Stimulated activated CD4-positive, alpha-beta T cell treated with anti-CD3 and anti-CD28 coated beads, Interleukin-4, amount 100 ng/mL, for 4 hours (primary cell): ENCODE measurements at places on chromosomes 5 and 9.

DNA sequence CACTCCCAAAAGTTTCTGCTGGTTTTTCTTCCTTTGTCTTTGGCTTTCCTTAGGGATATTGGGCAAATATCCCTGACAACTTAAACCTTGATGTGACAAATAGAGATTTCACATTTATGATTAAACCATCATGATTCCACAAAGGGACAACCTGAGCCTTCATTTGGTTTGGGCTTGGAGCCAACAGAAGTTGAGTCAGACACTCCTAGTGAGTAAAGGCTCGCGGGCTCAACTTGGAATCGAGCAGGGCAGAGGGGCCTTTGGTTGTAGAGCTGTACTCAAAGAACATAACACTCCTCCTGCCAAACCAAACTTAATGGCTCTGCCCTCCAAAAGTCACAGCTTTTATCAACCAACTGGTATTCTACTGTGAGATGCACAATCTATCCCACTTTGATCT, 290.2 kb upstream of the MAP3K1 start:
- peak; percentile 6 for DNase-seq

- no peak for DNase-seq
Measured at GRCh38 chr5:32109236-32109635, 64.9 kb downstream of the GOLPH3 start.

DNA sequence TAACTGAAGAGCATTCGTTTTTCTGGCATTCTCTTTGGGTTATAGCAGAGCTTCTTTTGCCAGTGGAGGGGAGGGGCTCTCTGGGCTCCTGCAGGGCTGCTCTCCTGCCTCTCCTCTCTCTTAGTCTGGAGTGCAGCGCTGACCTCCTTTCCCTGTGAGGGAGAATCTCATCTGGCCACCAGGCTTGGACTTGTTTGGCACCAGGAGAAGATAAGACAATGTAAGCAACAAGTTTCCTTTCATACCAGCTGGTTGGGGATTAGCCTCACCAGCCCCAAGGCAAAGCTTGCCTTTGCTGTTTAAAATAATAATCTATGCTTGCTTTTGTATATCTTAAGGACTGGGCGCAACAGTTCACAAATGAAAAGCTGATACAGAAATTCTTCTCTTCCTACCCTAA, 196.4 kb downstream of the TLE4 start:
- no peak for DNase-seq

DNA sequence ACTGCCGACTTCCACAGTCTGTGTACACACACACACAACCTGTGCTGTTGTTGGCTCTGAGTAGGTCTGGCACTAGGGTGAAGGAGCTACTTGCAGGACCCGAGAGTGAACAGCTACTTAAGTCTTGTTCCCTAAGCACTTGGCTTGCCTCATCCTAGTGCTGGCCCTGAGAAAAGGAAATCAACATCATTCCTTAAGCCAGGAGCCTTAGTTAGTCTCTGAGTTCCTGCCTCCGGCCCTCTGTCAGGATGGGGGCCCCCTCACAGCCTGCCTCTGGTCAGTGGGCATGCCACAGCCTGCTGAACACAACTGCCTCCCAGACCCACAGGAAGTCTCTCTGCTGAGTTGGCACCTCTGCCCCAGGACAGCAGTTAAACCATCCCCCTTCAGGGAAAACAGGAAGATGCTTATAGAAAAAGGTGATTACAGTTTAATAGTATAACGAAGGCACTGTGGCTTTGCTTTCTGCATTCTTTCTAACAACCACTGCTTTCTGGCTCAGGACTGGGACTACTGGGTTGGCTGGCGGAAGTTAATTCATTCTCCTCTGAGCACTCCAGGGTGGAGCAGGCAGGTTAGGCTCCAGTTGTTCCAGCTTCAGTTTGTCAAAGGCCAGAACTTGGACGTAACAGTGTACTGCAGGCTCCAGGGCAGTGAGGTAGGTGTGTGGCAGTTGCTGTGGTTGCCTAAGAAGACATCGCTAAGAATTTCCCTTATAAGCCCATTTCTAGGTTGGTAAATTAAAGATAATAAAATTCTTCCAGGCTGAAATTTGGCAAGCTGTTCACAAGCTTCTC, 2.8 kb downstream of the MAMDC2 start:
- no peak for DNase-seq

DNA sequence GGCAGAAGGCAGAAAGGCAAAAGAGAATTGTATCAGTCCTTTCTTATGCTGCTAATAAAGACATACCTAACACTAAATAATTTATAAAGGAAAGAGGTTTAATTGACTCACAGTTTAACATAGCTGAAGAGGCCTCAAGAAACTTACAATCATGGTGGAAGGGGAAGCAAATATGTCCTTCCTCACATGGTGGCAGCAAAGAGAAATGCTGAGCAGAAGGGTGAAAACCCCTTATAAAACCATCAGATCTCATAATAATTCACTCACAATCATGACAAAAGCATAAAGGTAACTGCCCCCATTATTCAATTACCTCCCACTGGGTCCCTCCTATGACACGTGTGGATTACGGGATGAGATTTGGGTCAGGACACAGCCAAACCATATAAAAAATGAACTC, 312.5 kb upstream of the PTGER4 start:
- DNase-seq, result no peak

GRCh38 chr5:67453111-67453905, 256.7 kb upstream of the CD180 start:
- no peak for DNase-seq

DNA sequence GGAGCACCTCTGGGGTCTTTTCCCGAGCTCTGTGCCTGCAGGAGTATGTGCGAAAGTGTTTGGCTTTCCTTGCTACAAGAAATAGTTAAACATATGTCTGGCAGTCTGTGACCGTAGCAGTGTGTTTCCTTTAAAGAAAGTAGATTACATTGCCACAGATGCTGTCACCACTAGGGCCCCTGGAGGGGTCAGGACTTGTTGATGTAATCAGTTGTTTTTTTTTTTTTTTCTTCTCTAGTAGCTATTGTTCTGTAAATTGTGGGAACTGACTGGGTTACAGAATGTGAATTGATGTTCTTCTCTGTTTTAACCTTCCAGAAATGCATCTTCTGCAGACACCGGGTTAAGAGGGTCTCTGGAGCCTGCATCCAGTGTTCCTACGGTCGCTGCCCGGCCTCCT, 345.6 kb downstream of the KDM4C start:
- no peak for DNase-seq

GRCh38 chr9:108761655-108762347, 94.0 kb downstream of the ACTL7B start:
- DNase-seq, result peak; percentile 9

DNA sequence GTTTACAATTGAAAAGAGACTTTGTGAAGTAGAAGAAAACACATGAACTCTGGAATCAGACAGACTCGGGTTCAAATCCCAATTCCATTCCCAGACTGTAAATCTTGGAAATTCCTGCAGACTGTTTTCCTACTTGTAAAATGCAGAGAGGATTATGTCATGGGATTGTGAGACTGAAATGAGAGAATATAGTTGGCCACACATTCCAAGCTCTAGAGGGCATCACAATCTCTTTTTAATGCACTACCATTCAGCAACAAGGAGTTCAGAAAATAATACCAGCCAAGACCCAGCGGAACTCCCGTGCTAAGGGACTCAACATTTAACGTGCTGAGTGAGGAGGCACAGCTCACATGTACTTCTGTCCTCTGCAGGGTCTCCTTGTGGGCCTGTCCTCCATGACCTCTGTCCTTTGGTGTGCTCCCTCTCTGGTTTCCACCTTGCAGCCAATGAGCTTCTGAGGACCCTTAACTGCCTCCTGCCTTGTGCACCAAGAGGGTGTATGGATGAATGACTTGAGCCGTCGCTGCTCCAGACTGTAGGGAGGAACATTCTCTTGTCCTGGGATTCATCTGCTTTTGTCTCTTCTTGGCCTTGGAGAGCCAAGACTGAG, 263.5 kb downstream of the NTRK2 start:
- no peak for DNase-seq

DNA sequence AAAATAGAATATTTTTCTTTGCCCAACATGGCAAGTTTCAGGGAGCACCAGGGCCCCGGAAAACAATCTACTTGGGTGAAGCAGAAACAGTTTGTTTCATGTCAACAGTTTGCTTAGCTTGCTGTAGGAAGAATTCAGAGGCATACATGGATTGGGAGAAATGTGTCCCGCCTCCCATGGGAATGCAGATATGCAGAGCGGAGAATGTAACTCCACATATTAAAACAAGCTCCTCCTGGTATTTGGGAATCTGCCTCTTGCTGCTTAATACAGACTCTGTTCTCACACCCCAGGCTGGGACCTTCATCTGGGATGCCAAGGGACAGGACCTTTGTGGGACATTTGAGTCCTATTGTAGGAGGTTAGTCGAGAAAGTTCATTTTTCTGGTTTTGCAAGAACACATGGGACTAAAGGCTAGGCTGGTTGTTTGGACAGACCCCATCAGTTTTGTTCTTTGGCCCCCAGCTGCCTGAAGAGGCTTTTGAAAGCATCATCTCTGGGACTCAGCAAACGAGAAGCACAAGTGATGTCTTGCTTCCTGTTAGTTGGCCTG, 220.5 kb upstream of the ADRA1B start:
- DNase-seq, result no peak

- no peak for DNase-seq
Measured at GRCh38 chr5:14211818-14212803, 69.0 kb downstream of the TRIO start.

GRCh38 chr9:124251204-124251603, 6.5 kb upstream of the NEK6 start:
- no peak for DNase-seq

- DNase-seq, result no peak
Measured at GRCh38 chr5:111066261-111066938, 5.1 kb upstream of the TSLP start.

- no peak for DNase-seq
Measured at GRCh38 chr5:150644514-150644913, 4.1 kb downstream of the SYNPO start.

DNA sequence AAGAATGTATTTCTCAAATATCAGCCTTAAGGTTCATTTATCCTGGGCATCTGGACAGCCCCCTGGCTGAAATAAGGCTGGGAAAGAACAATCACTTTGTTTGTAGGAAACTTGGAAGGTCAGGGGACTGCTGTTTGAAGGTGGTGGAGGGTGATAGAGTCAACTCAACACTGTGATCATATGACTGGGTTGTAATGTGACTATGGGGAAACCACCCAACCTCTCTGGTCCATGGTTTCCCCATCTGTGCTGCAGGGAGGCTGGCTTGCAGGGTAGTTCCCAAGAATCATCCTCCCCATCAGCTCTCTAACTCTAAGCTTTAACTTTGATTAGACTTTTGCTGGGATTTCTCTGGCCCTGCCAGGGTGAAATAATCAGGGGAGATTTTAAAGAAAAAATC, 10.0 kb downstream of the INSYN2B start:
- DNase-seq, result no peak

DNA sequence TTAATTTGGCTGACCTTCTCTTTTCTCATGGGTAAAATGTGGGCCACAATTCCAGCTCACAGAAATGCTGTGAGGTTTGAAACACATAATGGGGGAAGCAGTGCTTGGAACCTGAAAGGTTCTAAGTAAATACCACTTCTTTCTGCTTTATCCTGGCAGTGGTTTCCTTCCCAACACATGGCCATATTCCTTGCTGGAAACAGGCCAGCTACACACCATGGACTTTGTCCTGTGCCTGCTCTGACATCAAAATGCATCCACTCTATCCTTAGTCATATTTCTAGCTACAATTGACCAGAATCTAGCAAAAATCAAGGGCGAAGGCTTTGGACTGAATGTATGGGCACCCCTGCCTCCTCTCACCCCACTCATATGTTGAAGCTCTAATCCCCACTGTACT, 93.1 kb upstream of the TRPC7 start:
- no peak for DNase-seq

GRCh38 chr5:90932052-90932699, 373.6 kb downstream of the ADGRV1 start:
- DNase-seq, result no peak

- DNase-seq, result peak; percentile 33
Measured at GRCh38 chr9:78121488-78121887, 89.9 kb upstream of the GNAQ start.

- DNase-seq, result no peak
Measured at GRCh38 chr9:113948891-113949570, 72.9 kb downstream of the ZNF618 start.

DNA sequence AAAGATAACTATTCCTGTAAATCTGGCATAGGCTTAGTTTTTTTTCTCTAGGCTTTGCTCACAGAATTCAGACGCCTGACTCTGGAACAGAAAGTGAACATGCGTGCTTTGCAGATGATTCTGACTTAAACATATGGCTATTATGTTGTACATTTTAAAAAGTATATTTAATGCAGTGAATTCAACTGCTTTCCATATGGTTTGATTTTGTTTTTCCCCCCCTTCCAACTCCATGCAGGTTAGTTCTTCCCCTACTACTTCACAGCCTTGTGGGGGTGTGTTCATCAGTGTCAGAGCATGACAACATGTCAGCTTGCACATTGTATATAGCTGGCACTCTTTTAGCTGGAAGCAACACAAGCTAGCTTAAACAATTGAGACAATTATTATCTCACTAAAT, 226.8 kb downstream of the TMEM167A start:
- DNase-seq, result no peak

- DNase-seq, result no peak
Measured at GRCh38 chr9:134329576-134329855, 3.3 kb downstream of the RXRA start.

DNA sequence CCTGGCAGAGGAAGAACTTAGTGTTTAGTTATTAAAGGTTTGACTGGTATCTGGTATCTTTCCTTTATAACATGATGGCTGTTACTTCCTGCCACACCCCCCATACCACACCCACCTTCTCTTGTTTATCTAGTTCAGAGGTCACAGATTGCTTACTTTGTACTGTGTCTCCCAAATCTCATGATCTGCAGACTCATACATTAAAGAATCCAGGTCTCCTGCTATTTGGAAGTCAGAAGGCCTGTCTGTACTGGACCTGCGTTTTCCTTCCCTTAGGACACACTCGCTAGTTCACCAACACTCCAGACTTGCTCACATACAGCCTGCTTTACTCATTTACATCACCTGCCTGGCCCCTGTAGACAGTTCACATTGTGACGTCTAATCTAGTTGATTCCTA, 39.3 kb downstream of the NUDT12 start:
- no peak for DNase-seq

- DNase-seq, result no peak
Measured at GRCh38 chr9:109556061-109556460, 58.0 kb upstream of the PTPN3 start.

GRCh38 chr5:140246378-140247122, 56.4 kb downstream of the PFDN1 start:
- DNase-seq, result no peak

- DNase-seq, result no peak
Measured at GRCh38 chr5:116709082-116709481, 134.5 kb upstream of the SEMA6A start.
